SJSA1 (cell line): ENCODE measurements at places on chromosomes 7 and 10. TPM values are rescaled to one million over a fixed set of nuclear protein-coding genes. Genes with fewer than 3 reads are reported as not detected.

- no peak for DNase-seq
- no peaks in the 10 kb centered on the region for H3K27me3 ChIP-seq
- no peak overlapping the region for H3K4me3 ChIP-seq
- no peaks in the 10 kb centered on the region for H3K4me1 ChIP-seq
- H3K27ac ChIP-seq = no peak overlapping the region
Measured at GRCh38 chr7:23135755-23136154, 30.2 kb downstream of the KLHL7 start.

DNA sequence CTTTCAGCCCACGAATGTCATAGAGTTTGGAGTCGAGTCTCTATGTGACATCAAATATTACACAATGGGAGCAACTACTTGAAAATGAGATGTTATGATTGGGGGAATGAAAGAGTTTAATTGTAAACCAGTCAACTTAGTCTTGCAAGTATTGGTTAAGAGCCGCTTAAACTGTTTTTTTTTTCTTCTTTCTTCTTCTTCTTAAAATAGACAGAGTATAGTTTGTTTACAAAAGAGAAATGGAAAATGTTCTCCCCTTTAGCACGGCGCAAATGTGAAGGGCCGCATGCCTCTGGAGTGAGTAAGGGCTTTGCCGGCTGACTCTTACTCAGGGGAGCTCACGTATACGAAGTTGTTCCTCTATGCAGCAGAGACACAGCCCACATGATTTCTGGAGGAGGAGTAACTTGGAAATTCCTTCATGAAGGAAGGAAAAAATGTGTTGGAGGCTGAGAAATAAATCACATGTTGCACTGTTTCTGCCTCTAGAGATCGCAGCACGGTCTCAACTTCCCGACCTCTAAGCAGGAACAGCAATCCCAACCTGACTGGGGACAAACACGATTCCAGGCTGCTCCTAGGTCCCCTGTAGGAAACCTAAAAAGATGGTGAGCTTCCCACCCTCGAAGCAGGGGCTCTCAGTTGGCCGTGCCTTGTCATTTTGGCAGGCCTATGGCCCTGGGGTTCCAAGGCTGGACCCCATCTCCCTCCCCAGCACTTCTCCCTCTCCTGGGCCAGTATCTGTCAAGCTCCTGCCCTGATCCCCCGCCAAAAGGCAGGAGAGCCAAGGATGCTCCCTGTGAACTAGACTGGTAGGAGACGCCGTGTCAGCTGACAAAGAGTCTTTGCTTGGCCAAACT, 44.8 kb downstream of the MYOF start:
- H3K36me3 ChIP-seq = peaks cover 63% of the 10 kb centered on the region
- H3K4me3 ChIP-seq = no peak overlapping the region

- no peak for DNase-seq
- no peak overlapping the region for H3K4me3 ChIP-seq
- peaks cover 57% of the 10 kb centered on the region for H3K36me3 ChIP-seq
- peaks cover 14% of the 10 kb centered on the region for H3K4me1 ChIP-seq
- H3K27me3 ChIP-seq = no peaks in the 10 kb centered on the region
Measured at GRCh38 chr10:69829775-69830174, 28.1 kb downstream of the COL13A1 start.

GRCh38 chr10:89074120-89074519, 83.5 kb downstream of the FAS start:
- H3K36me3 ChIP-seq = no peaks in the 10 kb centered on the region
- H3K4me1 ChIP-seq = no peaks in the 10 kb centered on the region
- no peak overlapping the region for H3K27ac ChIP-seq

DNA sequence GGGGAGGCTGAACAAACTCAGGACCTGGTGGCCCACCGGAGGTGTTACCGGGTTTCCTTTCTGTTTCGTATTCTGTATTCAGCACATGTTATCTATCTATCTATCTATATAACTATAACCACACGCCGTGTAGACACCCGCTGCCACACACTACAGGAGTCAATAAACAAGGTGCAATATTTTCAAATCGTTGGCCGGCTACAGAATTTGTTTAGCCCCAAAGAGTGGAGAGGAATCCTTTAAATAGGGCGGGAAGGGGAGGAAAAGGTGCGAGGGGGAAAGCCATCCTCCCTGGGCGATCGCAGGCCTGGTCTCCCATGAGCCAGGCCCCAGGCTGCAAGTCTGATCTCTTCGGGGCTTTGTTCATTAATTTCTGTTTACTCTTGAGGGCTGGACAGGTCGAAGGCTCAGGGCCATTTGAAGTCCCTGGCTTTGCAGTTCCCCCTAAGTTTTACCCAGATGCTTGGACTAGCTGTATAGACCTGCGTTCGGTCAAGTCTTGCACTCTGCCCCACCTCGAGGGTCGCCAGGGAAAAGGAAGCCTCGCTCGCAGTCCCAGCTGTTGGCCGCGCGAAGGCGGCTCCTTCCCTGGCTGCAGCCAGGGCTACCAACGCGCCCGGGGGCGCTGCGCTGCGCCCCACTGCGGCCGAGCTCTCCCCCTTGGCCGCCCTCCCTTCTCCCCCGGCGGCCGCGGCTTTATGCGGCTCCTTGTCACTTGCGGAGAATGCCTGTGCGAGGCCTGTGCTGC, 3.8 kb downstream of the NKX2-3 start:
- H3K4me3 ChIP-seq = no peak overlapping the region
- no peaks in the 10 kb centered on the region for H3K36me3 ChIP-seq
- no peak for DNase-seq
- peaks cover 10% of the 10 kb centered on the region for H3K4me1 ChIP-seq
- peaks cover 95% of the 10 kb centered on the region for H3K27me3 ChIP-seq

DNA sequence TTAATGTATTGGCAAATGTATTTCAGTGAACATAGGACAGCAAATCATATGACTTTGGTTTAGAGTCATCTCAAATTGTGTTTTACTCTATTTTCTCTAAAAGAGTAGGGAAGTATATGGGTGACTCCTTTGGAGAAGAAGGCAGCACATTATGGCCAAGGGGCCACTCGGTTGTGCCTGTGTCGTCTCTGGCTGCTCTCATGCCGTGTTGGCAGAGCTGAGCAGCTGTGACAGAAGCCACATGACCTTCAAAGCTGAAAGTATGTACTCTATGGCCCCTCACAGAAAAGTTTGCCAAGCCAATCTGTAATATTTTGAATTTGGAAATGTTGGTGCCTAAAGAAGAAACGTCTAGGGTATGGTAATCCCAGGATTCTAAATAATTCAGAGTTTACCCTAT, 47.5 kb downstream of the TASOR2 start:
- no peaks in the 10 kb centered on the region for H3K27me3 ChIP-seq
- no peak overlapping the region for H3K27ac ChIP-seq
- H3K36me3 ChIP-seq = peaks cover 38% of the 10 kb centered on the region
- DNase-seq = no peak

DNA sequence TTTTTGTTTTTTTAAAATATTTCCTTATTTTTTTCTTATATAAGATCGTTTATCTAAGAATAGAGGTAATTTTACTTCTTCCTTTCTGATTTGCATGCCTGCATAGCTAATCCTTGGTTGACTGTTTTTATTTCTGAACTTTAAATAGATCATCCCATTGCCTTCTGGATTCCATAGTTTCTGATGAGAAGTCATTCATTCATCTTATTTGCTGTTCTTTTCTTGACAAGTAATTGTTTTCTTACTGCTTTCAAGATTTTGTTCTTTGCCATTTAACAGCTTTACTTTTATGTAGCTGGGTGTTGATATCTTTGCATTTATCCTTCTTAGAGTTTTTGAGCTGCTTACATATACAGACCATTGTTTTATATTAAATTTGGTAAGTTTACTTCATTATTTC, 437.9 kb downstream of the SDK1 start:
- H3K4me3 ChIP-seq = no peak overlapping the region
- H3K4me1 ChIP-seq = no peaks in the 10 kb centered on the region
- H3K27ac ChIP-seq = no peak overlapping the region
- no peaks in the 10 kb centered on the region for H3K27me3 ChIP-seq

DNA sequence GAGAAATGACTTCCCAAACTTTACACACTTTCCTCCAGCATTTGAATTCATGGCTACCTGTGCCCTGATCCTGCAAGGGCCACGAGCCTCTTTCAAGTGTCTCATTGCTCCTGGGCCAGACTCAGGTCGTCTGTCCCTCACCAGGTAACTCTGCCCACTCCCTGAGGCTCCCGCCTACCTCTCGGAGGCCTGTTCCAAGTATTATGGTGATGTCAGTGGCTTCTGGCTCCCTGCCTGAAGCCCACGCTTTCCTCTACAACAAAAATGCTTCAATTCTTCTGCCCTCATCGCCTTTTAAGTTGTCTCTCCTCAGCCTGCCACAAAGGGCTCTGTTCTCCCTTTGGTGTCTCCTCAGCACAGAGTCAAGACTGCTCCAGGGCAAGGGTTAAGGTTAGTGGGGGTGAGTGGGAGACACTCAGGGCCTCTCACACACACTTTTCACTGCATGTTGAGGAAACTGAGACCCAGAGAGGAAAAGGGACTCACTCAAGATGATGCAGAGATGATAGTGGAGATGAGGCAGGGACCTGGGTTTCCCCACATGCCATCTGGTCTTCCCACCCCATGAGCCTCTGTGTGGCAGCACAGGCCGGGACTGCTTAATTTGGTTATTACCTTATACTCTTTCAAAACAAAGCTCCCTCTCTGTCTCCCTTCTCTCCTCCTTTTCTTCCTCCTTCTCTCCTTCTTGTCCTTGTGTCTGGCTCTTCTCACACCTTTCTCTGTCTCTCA, 28.3 kb upstream of the EGR2 start:
- H3K4me3 ChIP-seq = no peak overlapping the region
- DNase-seq = no peak
- H3K4me1 ChIP-seq = no peaks in the 10 kb centered on the region
- no peak overlapping the region for H3K27ac ChIP-seq
- no peaks in the 10 kb centered on the region for H3K36me3 ChIP-seq
- 0 out of 2 replicates have a peak, but pooled peaks cover 2% of the 10 kb centered on the region for H3K27me3 ChIP-seq

DNA sequence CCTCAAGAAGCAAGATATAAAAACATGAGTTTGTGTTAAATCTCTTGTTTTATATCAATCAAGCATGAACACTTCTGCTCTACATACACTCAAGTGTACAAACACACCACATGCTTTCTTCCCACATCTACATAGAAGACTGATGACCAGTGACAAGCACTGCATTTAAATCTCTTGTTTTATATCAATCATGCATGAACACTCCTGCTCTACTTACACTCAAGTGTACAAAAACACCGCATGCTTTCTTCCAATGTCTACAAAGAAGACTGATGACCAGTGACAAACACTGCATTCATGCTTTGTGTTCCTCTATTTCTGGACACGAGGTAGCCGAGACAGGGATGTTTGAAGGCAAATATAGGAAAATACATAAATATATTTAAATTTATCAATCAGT, 642.0 kb upstream of the PFKP start:
- DNase-seq = no peak
- no peak overlapping the region for H3K27ac ChIP-seq
- peaks cover 14% of the 10 kb centered on the region; the same call in 1 of the 2 replicates for H3K27me3 ChIP-seq
- no peak overlapping the region for H3K4me3 ChIP-seq

- DNase-seq = no peak
- peaks cover 3% of the 10 kb centered on the region; the same call in 1 of the 2 replicates for H3K4me1 ChIP-seq
- no peaks in the 10 kb centered on the region for H3K36me3 ChIP-seq
- no peaks in the 10 kb centered on the region for H3K27me3 ChIP-seq
- no peak overlapping the region for H3K4me3 ChIP-seq
Measured at GRCh38 chr10:30834153-30834552, 197.5 kb downstream of the ZNF438 start.

- H3K27me3 ChIP-seq = no peaks in the 10 kb centered on the region
- H3K27ac ChIP-seq = no peak overlapping the region
- peaks cover 10% of the 10 kb centered on the region for H3K36me3 ChIP-seq
- no peaks in the 10 kb centered on the region for H3K4me1 ChIP-seq
- no peak for DNase-seq
Measured at GRCh38 chr7:94642838-94643653, 12.9 kb downstream of the SGCE start.

DNA sequence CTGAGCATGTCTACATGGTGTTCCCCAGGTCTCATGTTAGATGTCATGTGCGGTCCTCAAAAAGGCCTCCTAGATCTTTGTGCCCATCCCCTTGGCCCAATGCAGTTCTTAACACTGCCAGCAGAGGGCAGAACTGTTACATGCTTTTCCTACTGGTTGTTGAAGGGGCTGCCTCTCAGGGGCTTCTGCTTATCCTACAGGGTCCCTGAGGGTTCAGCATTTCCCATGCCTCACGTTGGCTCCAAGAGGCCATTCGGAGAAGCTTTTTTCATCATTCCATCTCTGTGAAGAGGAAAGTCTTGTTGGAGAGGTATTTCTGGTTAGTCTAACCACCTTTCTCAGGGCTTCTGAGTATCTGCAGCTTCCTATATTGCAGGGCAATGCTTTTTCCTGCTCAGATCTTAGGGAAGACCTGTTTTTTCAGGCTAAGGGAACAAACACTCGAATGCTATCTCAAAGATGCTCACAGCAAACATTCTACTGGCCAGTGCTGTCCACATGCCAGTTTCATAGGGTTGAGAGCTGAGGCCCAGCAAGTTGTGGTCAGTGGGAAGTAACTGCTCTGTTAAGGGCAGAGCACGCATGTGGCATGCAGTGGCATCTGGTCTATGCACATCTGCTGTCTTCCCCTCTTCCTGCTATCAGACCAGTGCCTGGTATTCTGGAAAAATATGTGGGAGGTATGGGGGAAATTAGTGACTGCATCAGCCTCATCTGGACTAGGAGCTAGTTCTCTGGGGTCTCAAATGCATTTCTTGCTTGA, 31.5 kb downstream of the MBL2 start:
- peak; percentile 34 for DNase-seq
- no peak overlapping the region for H3K27ac ChIP-seq
- no peaks in the 10 kb centered on the region for H3K27me3 ChIP-seq
- no peak overlapping the region for H3K4me3 ChIP-seq
- H3K4me1 ChIP-seq = no peaks in the 10 kb centered on the region

DNA sequence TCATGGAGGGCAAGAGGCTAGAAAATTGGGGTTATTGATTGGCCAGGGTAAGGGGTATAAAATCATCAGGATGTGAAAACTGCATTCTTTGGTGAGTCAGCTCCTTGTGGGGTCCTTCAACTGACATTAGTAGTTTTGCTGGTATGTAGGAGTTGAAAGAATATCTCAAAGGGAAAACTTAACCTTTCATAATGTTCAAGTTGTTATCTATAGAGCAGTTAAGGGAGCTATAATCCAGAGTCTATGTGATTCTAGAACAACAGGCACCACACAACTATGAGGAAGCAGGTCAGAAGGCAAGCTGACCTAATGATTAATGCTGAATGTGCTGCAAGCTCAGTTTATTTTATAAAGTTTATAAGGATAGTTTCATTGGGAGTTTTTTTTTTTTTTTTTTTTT, 13.7 kb downstream of the PRPS1L1 start:
- peaks cover 26% of the 10 kb centered on the region for H3K4me1 ChIP-seq
- H3K27me3 ChIP-seq = no peaks in the 10 kb centered on the region
- H3K27ac ChIP-seq = peak overlapping the region; percentile 74

PNLIPRP1 gene
- total RNA-seq = not detected in 2 replicates

PRSS37 gene
- not detected in 2 replicates for total RNA-seq

TSPAN12 gene
- 1.8 and 2.3 TPM in 2 replicates for total RNA-seq
